ENCODE measurements at places on chromosomes 2 and 18. TPM values are rescaled to one million over a fixed set of nuclear protein-coding genes. Genes with fewer than 3 reads are reported as not detected.

Gene PSMG2
- 76.7 TPM for polyA plus RNA-seq

GRCh38 chr2:163247156-163247846, 408.7 kb upstream of the KCNH7 start:
- DNase-seq: no peak

DNA sequence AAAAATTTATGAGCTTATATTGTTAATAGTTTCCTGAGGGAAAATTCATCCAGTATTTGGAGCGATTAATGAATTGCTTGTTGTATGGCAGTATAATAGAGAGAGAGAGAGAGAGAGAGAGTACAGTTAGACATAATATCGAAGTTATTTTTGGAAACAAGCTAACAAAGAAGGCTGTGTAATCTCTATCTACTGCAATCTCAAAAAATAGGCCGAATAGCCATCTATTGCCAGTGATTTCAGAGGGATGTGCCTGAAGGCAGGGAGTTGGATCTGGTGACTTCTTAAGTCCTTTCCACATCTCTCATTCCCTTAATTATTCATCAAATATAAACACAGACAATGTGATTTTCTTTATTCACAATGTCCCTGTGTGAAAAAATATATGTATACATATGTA, 433.1 kb upstream of the RAB12 start:
- no peak for DNase-seq

Gene PPP4R3B
- polyA plus RNA-seq: 82.9 TPM

Gene ZNF396
- polyA plus RNA-seq: 7.2 TPM

DNA sequence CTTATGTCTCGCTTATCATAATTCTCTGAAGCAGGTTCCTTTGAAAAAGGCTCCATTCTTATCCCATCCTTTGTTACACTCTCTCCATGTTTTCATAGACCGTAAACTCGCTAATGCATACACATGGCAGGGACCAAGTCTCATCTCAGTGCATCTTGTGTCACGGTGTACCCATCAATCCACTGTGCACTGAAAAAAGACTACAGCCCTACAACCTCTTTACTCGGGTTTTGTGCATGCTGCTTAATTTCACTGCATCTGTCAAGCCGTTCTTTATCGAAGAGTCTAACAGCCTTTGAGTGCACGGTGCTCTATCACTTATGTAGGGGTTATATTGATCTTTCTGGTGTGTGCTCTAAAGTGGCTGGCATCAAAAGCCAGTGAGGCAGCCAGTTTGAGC, 302.9 kb upstream of the ERBB4 start:
- DNase-seq: no peak

- no peak for DNase-seq
These were observed 134.9 kb downstream of the NDUFA10 start for GRCh38 chr2:239890206-239890746.

Gene GALNT13
- 2.7 TPM for polyA plus RNA-seq

DNA sequence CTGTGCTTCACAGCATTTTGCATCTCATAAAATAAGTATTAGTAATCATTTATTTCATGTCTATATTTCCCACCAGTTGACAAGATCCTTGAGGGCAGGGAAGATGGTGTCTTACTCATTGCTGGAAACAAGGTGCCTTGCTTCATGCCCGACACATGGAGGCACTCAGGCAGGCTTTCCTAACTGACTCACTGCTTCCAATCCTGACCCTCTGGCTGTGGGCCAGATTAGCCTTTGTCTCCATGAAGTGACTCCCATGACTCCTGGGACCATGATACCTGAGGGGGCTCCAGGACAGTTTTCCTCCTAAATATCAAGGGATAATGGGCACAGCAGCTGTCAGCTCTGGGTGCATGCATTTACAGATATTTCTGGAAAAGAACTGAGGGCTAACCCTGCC, 275.1 kb downstream of the AGPS start:
- DNase-seq: no peak

GRCh38 chr2:112772322-112772721, 7.9 kb upstream of the CKAP2L start:
- DNase-seq: no peak

DNA sequence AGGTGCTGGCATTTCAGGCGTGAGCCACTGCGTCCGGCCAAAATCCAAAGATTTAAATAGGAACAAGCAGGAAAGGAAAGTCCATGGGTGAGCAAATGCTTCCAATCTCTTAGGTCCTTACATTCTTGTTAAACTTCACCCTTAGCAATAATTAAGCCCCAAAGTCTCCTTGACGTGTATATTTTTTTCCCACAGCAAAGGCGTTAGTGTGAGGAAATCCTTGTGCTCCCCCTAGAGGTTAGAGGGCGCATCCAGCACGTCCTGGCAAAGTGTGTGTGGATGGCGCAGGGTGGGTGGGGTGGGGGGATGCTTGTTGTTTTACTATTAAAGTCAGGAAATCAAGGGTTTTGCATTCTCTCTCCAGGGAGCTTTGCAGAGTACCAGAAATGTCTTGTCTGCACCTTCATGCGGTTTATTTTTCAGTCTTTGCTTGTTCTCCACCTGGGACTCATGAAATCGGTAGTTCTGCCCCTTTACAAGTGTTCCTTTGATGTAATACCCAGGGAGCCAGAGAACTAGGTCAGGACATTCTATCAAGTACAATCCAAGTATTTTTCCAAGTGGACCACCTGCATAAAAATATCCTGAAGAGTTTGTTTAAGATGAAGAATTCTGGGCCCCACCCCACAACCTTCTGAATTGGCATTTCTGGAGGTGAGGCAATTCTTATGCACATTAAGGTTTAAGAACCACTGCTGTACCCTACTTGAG, 22.2 kb upstream of the ITSN2 start:
- no peak for DNase-seq

Gene CXCR4
- 45.7 TPM for polyA plus RNA-seq

DNA sequence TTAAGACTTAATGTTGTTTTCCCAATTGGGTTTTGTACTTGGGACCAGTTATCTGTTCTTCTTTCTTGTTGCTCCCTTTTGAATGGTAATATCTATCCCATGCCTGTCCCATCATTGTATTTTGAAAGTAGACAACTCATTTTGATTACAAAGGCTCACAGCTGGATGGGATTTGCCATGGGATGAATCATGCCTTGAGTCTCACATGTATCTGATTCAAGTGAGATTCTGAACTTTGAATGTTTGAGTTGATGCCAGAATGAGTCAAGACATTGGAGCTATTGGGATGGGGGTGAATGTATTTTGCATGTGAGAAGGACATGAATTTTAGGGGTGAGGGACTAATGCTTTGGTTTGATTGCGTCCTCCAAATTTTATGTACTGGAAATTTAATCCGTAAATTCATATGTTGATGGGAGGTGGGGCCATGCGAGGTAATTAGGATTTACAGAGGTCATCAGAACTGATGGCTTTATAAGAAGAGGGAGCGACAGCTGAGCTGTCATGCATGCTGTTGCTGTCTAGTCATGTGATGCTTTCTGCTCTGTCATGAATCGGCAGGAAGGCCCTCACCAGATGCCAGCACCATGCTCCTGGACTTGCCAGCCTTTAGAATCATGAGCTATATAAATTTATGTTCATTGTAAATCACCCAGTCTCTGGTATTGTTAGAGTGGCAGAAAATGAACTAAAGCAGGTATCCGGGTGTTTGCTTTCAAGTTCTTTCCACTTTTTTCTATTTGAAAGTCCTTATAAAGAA, 741.3 kb upstream of the RAB6C start:
- DNase-seq: no peak

DNA sequence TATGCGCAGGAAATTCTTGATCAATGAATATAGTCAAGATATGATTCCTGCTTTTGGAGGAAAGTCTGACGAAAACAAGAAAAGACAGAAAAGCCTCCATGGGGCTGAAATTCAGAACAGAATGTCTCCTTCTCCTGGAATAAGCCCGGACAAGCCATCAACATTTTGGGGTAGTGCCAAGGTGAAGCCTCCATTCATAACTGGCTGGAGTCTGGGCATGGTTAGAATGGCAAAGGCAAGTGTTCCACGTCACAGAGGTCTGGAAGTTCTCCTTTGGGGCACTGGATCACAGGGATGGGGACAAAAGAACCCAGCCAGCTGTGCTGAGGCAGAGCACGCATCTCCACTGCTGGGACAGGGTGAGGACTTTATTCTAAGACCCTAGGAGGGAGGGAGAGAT, 505.7 kb downstream of the CMPK2 start:
- no peak for DNase-seq

- no peak for DNase-seq
These were observed 1596.5 kb upstream of the LRRTM1 start for GRCh38 chr2:81901017-81901416.

DNA sequence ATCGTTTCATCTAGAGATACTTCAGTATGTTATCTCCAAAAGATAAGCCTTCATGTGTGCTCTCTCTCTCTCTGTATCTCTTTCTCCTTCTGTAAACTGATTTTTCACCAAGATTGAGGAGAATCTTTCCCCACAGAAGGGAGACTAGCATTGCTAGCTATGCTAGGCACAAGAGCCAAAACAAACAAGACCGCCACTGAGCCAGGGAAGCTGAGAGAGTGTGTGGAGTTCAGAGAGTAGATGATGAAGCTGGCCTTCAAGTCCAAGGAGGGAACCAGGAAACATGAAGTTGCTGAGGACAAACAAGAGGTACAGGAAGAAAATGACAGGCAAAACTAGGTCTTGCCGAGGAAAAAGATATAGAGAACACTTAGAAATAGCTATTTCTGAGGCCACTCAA, 23.4 kb downstream of the DAPL1 start:
- no peak for DNase-seq

DNA sequence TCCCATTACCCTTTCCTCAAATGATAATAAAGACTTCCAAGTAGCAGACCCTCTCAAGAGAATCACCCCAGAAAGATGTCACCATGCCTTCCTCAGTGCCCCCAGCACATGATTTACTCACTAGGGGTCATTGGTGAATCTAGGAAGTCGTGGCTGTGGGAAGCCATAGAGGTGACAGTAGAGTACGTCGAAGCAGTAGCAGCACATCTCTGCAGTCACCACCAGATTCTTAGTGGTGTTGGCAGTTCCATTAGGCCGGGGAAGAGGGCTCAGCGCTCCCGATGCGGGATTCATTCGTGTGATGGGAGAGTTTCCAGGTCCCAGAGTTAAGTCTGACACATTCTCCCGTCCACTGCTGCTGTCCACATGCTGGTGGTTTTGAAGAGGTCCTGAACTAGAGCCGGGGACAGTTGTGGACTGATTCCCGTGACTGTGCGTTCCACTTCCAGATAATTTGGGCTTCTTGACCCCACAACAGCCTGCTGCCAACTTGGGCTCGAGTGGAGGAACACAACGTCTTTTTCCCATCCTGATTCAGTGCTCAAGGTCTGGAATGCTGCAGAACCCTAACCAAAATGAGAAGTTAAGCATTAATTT, 12.0 kb downstream of the AMMECR1L start:
- DNase-seq: no peak

DNA sequence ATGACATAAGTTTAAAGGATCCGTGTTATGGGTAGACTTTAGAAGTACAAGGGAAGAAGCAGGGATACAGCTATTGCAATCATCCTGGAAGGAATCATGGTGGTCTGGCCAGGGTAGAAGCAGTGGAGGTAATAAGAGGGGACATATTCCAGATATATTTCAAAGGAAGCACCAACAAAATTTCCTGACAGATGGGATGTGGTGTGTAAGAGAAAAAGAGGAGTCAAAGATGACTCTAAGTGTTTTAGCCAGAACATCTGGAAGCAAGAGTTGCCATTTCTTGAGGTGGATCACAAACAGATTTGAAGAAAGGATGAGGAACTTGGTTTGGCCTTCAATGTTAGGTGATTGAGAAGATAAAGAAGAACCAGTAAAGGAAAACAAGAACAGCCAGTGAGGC, 133.1 kb upstream of the CTAGE1 start:
- no peak for DNase-seq

DNA sequence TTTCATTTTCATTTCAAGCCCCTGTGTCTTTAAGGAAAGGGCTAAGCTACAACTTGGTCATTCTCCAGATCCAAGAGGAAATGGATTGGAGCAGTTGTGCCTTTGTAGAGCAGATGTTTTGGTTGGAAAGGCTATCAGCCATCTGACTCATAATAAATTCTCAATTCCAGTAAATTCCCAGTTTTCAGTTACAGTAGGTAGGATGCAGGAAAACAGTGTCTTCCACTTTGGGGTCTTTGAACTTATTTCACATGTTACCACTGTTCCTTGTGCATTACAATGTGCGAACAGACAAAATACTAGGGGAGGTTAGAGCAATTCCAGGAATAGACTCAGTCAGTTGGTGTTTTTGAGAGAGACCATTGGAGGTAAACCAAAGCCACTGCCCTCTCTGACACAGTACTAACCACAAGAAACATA, 211.9 kb downstream of the BABAM2 start:
- DNase-seq: peak; percentile 24
